ENCODE measurements at places on chromosomes 2 and 18.

DNA sequence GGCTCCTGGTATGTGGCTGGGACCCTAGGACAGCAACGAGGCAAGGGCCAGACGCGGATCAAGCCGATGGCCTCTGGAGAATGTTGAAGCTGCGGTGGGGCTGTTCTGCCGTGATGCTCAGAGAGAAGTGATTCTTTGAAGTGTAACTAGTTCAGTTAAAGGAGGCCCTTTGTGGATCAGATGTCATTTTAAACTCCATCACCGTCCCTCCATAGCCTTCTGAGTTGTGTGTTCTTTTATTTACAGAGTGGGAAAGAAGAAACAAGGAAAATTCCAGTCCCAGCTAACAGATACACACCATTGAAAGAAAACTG is 403 bp downstream of the PNO1 start:
- no peak for DNase-seq

DNA sequence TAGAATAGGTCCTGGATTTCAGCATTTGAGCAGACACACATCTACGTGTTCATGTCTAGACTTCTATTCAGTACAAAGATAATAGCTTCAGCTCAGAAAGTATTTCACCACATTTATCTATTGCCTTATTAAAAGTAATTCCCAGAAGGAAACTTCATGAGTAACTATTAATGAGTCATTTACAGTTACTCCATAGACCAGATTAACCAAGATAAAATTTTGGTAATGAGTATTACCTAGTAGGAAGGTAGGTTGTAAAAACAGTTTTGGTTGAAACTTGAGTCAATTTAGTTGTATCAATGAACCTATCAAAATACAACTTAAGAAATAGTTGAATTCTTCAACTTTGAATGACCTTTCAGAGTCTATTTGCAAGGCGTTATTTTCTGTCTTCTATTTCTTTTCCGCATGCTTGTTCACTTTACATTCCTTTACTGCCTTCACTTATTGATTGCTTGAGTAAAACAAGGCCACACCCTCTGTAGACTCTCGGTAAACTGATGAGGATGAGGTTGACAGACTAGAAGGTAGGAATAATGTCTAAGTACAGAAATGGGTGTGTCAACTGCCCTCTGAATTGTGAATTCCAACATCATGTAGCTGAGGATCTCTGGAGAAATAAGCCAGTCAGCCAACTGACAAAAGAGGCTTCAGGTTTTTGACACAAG is 1165.6 kb upstream of the ZEB2 start:
- DNase-seq, result no peak

DNA sequence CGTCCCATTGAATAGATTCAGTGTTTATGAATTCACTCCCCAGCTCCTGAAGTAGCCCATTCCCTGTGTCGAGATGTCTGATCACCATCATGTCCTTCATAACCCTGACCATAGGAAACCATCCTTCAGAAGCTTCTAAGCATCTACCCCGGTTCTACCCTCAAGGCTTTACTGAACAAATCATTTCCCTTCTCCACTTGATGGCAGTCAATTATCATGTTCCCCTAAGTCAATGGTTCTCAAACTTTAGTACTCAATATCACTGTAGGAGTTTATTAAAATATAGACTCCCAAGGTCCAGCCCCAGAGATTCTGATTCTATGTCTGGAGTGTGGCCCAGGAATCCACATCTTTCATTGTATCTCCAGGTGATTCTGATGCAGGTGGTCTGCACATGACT is 228.4 kb upstream of the SP5 start:
- DNase-seq, result no peak

GRCh38 chr2:37167636-37168180 is 10.9 kb upstream of the EIF2AK2 start:
- DNase-seq, result no peak

DNA sequence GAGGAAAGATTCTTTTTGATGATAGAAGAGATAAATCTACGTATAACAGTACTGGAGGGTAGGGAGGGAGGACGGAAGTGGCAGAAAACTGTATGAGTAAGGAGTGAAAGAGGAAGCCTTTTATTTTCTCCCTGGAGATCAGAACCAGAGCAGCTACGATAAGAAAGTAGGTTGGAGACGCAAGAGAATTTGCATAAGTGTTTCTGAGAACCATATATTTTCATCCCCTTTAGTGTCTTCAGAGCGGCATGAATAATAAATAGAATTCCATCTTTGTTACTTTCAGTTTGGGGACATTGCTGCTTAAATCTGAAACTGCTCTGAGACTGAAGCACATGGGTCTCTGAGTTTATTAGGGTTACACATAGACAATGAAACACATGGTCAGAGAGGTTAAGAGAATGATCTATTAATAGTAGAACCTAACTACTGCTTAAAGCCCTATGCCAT is 230.2 kb upstream of the TNP1 start:
- peak; percentile 42 for DNase-seq

DNA sequence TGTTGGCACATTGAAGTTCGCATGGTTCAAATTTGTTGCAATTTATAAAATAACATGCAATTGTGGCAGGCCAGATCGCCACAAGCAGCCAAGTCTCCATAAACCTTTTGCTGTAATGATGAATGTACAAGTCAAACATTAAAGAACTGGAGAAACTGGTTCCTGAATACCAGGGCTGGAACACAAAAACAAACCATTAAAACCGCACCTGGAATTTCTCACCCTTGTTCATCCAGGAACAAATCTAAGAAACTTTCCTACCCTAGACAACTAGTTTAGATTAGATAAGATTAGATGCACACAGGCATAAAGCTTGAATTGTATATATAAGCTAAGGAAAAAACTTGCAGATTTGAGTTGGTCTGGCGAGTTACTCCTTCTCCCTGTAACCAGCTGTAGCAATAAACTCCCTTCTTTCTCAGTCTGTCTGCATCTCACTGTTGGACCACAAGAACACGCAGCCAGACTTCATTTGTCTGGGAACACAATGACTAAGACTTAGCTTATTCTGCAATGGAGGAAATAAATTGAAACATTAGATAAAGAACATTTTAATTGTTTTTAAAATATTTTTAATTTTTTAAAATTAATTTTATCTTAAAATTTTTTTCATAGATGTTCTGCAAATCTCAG is 1835.5 kb upstream of the LRRTM1 start:
- DNase-seq, result no peak

Data from K562 (cell line).